ENCODE measurements at places on chromosomes 2 and 18.

DNA sequence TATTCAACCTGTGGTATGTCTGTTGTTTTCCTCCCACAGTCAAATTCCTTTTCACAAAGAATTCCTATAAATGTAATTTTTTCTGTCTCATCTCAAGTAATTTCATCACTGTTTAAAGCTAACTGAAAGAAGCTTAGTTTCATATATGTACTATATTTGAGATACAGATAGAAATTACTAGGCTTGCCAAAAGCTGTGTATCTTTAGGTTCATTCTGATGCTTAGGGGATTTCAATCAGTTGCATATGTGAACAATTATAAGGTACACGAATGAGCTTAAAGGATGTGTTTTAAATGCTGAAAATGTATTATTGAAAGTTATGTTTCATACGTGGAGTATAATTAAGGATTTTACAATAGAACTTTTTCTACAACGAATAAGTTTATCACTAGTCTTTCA lies 59.2 kb upstream of the DSG1 start:
- DNase-seq: no peak

DNA sequence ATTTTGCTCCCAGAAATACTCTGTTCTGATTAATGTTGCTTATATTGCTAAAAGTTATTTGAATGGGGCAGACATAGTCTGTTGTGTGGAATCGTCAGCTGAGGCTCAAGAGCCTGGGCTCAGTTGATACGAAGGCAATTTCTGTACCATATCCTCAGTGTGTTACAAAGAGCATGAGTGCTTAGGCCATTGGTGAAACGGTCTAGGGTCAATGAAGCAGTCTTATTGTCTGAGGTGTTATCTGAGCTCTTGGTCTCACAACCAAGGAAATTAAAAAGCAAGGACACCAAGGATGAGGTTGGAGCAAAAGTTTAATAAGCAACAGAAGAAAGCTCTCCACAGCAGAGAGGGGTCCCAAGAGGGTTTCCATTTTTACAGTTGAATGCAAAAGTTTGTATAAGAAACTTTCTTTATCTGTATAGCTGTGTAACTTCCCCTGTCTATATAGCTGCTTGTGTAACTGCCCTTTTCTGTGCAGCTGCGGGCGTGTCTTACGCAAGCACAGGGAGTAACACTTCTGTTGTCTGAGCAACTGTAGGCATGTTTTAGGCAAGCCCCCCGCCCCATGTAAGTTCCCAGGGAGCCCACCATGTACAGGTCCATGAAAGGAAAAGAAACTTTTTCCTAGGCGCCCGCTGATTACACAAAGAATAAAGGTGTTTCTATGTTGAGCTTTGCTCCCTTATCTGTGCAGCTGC lies 40.6 kb upstream of the DSC1 start:
- DNase-seq: no peak

DNA sequence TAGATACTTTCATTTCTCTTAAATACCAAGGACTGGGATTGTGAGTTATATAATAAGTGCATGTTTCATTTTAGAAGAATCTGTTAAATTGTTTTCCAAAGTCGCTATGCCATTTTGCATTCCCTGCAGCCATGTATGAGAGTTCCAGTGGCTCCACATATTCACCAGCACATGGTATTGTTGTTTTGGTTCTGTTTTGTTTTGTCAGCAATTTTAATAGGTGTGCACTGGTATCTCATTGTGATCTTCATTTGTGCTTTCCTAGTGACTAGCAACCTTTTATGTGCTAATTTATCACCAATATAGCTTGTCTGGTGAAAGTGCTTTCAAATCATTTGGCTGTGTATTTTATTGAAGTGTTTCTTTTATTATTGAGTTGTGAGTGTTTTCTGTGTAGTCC lies 278.9 kb downstream of the ZNF516 start:
- DNase-seq: no peak

DNA sequence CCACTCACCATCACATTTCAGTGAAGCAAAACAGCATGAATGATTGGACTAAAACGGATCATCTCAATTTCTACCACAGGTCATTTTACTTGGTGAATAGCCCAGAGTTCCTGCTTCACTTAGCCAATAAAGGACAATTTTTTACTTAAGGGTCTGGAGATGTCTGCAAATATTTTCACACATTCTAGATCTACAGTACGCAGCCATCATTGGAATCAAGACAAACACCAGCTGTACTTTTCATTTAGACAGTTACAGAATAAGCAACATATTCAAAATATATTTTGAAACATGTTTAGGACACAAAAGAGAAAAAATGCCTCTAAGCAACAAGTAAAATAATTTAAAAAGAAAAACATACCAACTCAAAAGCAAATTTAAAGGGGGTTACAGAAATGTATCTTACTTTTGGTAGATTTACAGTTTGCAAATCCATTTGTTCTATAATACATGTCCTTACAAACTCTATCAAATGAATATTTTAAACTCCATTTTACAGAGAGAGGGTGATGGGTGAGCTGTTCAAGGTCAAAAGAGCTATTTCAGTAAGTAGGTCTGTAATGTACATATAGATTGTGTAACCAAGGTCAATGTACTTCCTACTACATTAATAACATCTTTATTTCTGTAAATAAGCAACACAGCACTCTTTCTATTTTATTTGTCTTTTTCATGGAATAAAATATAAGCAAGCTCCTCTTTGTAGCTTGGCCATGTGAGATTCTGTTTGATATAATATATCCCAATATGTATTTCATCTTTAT lies 13.4 kb downstream of the PPP1R1C start:
- DNase-seq: no peak

- no peak for DNase-seq
Observed at GRCh38 chr2:240233885-240234502, 93.5 kb upstream of the OTOS start.

GRCh38 chr2:238591732-238592131 lies 165.0 kb downstream of the ASB1 start:
- DNase-seq: no peak

GRCh38 chr2:27251766-27252165 lies 11.1 kb downstream of the SLC30A3 start:
- no peak for DNase-seq

DNA sequence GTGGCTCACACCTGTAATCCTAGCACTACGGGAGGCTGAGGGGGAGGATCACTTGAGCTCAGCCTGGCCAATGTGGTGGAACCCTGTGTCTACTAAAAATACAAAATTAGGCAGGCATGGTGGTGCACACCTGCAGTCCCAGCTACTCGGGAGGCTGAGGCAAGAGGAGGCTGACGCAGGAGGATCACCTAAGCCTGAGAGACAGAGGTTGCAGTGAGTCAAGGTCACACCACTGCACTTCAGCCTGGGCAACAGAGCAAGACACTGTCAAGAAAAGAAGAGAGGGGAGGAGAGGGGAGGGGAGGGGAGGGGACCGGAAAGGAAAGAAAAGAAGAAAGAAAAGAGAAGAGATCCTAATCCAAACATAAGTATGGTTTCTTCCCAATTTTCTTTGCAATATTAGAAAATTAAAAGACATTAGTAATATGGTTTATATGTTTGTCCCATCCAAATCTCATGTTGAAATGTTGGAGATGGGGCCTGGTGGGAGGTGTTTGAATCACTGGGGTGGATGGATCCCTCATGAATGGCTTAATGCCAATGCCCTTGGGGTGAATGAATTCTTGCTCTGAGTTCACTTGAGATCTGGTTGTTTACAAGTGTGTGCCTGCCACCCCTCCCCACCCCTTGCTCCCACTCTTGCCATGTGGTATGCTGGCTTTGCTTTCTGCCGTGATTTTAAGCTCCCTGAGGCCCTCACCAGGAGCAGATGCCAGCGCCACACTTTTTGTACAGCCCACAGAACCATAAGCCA lies 50.7 kb downstream of the TRIP12 start:
- DNase-seq: no peak

DNA sequence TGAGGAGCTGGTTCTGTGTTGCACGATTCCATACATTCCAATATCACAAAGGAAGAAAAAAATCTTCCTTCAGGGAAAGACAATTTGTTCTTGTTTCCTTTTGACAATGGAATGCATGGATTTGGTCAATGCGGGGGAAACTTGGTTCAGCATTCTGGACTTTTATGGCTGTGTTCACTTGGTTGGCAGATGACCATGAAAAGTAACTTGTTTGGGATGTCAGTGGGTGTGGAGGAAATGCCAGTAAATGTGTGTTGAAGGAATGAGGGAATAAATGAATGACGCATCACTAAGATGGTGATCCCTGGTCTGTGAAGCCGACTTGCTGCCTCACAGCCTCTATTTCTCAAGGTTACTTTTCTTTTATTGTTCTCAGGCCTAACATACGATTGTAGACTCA lies 53.7 kb downstream of the THUMPD2 start:
- DNase-seq: no peak

DNA sequence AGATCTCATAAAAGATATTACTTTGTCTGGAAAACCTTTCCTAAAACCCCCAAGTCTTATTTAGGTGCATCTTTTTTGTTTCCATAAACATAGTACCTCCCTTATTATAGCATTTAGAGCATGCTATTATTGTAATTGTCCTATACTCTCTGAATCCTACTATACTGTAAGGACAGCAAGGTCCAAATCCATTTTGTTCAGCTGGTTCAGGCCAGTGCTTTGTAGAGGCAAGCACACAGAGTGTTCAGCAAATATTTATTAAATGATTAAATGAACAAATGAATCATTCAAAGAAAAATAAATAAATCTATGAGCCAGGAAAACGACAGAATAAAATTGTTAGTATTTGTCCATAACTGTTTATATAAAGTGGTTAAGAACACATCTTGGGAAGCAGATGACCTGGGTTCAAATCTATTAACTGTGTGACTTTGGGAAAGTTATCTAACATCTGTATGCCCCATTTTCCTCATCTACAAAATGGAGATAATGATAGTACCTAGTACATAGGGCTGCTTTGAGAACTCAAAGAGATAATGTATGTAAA lies 86.0 kb downstream of the COL3A1 start:
- DNase-seq: no peak

DNA sequence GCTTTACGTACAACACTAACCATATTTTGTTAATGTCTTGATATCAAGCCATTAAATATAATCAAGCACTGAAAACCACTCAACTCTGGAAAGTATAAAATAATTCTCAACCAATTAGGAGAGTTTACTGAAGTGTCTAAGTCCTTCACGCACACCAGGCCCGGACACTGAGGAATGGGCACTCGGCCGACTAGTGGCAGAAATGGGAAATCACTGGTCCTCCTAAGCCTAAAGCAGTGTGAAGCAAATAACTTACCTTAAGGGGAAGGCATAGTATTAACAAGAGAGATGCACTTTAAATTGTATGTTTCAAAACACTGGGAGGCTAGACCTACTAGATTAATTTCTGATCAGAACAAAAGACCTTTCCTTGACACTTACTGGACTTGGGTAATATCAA lies 45.7 kb downstream of the FAM210A start:
- no peak for DNase-seq

GRCh38 chr18:37188016-37188791 lies 359.3 kb downstream of the KIAA1328 start:
- DNase-seq: no peak

- no peak for DNase-seq
Observed at GRCh38 chr2:197803033-197803444, 1.4 kb upstream of the PLCL1 start.

GRCh38 chr2:176125772-176126054 lies 3.2 kb downstream of the HOXD9 start:
- no peak for DNase-seq

DNA sequence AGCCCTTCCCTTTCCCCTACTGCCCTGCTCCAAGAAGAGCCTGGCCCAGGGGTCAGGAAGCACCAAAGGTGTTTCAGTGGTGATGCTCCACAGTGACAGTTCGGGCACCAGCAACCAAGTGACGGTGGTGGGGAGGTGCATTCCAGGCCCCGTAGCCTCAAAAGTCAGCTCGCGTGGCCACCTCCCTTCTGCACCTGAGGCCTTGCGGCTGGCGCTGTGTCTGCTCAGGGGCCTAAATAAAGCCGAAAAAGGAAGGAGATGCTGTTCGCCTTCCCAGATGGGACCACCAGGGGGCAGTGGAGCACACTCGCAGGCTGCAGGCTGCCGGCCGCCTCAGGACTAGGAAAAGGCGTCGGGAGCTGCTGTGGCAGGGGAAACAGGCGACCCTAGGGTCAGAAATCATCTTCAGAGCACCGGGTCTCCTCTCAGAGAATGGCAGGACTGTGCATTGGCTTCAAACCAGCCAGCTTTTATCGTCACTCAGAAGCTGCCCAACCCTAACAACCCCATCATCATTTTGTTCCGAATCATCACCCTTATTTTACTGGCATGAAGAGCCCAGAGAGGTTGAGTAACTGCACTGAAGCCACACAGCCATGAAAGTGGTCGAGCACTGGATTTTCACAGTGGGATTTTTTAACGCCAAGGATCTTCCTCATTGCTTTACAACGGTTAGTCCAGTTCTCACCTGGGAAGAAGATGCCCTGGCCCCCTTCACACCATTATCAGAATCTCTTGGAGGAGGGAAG lies 213.0 kb upstream of the CELF4 start:
- no peak for DNase-seq

GRCh38 chr2:140085674-140086073 lies 1305.5 kb upstream of the NXPH2 start:
- DNase-seq: no peak

DNA sequence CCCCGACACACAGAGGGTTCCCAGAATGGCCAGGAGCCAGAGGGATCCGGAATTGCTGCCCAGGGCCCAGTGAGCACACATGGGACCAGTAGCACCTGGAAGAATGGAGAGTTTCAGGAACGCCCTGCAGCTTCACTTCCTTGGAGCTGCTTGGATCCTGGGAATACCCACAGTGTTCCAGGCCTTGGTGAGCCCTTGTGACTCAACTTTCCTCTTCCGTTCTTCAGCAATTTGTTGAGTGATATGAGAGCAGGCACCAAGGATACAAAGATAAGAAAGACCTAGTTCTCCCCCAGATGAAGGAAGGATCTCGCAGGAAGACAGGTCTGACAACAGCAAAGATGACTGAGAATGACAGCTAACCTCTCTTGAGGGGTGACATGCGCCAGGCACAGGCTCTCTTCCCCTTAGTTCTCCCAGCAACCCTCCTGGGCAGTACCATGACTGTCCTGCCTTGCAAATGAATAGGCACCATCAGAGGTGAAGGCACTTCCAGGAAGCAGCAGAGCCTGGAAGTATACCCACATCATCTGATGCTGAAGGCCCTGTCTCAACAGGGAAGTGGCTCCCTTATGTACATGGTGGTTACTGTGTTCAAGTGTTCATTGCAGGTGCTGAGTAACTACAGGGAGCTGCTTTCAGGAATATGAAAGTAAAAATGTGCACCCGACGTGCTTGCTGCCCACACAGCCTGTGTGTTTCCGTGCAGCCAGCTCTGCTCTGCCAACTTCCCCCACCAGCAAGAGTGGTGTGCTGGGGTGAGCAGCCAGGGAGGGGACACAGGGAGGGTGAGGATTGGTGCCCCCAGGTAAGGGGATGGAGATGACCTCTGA lies 116.2 kb downstream of the STPG4 start:
- DNase-seq: no peak

All from memory B cell (primary cell).